ENCODE measurements at places on chromosomes 7 and 10.

GRCh38 chr7:6228361-6229229 is 43.8 kb downstream of the CYTH3 start:
- DNase-seq: no peak

- DNase-seq: no peak
Measured at GRCh38 chr7:130941322-130942210, 207.6 kb upstream of the KLF14 start.

GRCh38 chr7:138001529-138002095 is at the start of gene CREB3L2:
TSS of gene CREB3L2 (minus strand) at chr7:138002086. CDS start at chr7:138001705, 381 bp downstream.
- no peak for DNase-seq

GRCh38 chr10:11345224-11346054 is 266.0 kb downstream of the USP6NL start:
- DNase-seq: no peak

DNA sequence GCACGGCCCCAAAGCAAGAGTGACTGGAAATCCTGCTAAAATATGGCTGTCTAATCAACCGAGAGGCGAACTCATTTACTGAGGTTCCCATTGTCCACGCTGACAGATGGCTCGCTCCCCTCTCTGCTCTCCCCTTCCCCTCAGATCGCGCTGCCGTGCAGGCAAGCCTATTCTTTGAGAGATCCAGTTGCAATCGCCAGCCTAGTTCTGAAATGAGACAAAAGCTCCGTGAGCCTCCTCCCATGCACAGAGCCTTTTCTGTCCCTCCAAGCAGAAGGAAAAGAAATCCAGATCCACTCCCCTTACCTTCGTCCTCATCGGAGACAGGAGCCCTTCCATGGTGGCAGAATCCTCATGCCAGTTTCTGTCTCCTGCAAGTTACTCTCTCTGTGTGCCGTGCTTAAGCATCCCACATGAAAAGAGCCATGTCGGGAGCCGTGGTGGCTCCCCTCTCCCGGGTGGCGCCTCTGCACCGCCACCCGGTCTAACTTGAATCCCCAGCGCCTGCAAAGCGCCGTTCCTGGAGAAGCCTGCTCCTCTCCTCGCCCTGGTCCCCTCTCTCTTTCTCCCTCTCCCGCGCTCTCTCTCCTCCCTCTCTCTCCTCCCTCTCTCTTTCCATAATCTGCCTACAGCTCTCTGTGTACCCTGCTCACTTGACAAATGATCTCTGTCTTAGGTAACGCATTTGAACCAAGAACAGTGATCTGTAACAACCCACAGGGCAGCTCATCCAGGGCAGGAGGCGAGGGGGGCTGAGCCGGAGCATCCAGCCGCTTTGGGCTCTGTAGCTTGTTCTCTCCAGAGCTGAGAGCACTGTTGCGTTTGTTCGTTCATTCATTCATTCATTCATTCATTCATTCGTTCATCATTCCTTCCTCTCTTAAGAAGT is 156.8 kb downstream of the FRMD4A start:
- DNase-seq: no peak

DNA sequence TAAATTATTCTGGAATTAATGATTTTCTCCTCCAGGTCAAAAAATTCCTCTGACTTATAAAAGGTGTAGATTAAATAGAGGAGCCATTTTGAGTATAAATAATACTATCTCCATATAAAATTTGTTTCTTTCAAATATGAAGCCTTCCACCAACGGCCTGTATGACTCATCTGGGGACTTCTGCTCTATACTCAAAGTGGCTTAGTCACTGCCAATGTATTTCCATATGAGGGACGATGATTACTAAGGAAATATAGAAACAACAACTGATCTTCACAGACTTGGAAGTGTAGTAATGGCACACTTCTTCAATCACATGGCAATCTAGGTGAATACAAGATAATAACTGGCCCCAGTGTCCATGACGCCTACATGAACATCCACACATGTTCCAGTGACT is 335.6 kb upstream of the HGF start:
- DNase-seq: no peak

GRCh38 chr10:72037266-72037665 is 51.1 kb downstream of the SPOCK2 start:
- no peak for DNase-seq

DNA sequence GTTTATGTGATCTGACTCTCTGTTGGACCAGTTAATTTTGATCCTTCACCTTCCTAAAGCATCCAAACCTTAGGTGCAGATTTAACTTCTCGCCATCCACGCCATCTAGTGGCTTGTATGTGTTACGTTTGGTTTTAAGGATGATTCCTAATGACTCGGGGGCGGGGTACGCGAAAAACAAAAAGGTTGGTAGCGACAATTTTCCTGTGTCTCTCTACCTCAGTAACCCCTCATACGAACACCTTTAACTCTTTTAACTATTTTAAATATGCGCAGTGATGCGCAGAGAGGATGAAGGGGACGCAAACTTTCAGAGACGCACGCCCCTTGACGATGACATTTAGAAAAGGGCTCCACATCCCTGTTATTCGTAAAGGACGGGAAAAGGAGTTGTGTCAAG is 714 bp upstream of the KCND2 start:
- DNase-seq: no peak

- no peak for DNase-seq
Measured at GRCh38 chr7:158782761-158783401, 46.4 kb downstream of the ESYT2 start.

GRCh38 chr10:31804352-31804810 is 124.2 kb downstream of the ARHGAP12 start:
- no peak for DNase-seq

GRCh38 chr10:84333864-84334451 is 5.6 kb downstream of the CCSER2 start:
- DNase-seq: no peak

GRCh38 chr7:131010029-131010716 is 276.2 kb upstream of the KLF14 start:
- no peak for DNase-seq

GRCh38 chr7:155732286-155732685 is 80.0 kb downstream of the SHH start:
- no peak for DNase-seq

- no peak for DNase-seq
Measured at GRCh38 chr7:43139137-43139536, 26.7 kb downstream of the HECW1 start.

GRCh38 chr7:27491534-27491933 is 171.1 kb downstream of the HIBADH start:
- no peak for DNase-seq

DNA sequence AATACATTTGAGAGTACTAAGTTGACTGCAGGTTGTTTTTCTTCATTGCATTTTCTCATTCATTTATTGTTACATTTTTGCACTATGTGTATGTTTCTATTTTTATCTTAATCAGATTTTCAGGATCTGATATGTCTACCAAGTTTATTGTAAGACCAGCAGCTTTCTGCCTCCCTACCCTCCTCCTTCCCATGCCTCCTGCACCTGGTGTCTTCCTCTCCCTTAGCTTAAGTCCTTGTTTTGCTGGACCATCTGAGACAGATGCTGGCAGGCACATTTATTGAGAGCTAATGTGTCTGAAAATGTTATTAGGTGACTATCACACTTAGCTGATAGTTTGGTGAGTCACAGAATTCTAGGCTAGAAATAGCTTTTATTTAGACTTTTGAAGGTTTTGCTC is 79.6 kb downstream of the ANLN start:
- DNase-seq: no peak

DNA sequence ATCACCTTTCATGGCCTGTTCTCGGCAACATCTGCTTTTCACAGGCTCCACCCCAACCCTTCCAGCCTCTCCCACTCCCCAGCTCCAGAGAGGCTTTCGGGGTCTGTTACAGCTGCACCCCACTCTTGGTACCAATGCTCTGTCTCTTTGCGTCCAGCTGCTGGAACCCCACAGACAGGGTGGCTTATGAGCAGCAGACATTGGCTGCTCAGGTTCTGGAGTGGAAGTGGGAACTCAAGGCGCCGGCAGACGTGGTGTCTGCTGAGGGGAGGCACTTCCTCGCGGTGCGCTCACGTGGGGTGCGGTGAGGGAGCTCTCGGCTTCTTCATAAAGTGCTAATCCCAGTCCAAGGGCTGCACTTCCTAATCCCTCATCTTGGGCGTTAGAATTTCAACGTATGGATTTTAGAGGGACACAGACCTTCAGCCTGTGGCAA is 185.7 kb downstream of the ELFN1 start:
- no peak for DNase-seq

DNA sequence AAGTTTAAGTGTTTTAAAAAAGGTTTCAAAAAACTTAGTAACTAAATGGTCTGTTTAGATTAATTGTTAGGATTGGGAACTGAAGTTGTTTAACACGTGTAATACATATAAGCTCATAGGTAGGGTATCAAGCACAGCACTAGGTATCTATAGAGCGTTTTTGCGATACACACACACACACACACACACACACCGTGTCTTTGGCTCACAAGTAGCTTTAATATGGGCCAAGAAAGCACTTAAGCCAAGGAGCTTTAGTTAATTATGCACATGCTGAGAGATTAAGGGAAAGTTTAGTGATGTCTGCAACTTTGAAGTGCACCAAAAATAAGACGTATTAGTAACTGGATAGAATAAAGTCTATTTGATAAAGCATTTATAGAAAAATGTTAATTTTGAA is 93.8 kb upstream of the CNTNAP2 start:
- no peak for DNase-seq

GRCh38 chr10:129927351-129928120 is 36.5 kb downstream of the EBF3 start:
- no peak for DNase-seq

DNA sequence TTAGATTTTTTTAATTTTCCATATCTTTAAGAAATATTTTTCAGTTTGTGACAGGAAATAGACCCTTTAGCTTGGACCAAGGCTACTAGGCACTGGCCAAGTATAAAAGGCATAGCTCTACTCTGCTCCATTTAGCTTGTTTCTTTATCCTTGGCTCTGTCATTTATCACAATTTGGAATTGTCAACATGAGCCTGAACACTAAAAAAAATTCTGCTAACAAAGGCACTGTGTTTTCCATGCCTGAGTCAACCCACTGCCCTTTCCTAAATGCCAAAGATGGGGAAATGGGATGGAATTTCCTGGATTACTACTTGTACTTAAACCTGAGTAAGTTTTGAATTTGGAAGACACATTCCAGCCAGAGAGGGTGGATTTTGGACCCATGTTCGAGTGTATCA is 128.4 kb downstream of the NSUN6 start:
- DNase-seq: no peak

DNA sequence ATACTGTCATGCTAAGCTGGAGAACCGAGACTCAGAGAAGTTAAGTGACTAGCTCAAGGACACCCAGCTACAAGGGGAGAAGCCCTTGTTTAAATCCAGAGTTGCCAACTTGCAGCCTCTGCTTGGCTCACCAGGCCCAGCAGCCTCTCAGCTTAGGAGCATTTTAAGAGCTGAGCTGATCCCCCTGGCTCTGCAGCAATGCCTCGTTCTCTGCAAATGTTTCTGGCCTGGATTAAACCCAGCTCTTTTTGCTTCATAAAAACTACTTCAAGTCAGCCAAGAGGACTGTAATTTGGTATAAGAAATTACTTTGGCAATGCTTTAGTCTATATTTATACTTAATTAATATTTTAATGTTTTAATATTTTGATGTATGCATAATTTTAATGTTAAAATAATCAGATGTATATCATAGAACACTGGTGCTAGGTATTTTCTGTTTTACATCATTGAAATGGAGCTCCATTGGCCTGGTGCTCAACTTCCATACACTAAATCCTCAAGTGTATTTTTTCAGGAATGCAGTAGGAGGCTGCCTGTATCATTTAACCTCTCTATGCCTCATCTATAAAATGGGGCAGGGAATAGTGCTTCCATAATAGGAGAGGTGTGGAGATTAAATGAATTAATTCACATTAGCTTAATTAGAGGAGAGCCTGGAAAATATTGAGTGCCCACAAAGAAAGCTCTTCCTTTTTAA is 184.2 kb downstream of the EMX2 start:
- DNase-seq: no peak

- DNase-seq: no peak
Measured at GRCh38 chr7:47185170-47185569, 396.7 kb downstream of the TNS3 start.

DNA sequence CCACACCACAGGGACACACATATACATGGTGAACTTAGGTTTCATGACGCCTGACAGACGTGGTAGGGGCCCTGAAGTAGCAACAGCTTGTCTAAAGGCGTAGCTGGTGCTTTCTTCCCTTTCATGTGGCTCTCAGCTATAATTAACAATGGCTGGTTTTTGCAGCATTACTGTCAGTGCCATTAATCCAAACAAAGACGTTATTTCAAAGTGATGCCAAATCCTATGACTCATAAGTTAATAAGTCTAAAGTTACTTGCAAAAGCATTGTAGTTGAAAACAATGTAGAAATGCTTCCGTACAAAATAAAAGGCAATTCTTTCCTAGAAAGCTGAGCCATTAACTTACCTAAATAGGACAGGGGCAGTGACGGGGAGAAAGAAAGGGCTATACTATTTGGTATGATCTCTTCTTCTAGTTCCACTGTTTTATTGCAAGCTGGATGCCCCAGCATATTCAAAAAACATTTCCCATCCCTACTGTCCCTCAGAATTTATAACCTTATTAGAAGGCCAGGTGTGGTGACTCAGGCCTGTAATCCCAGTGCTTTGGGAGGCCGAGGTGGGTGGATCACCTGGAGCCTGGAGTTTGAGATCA is 105.4 kb downstream of the ODAD2 start:
- DNase-seq: no peak

DNA sequence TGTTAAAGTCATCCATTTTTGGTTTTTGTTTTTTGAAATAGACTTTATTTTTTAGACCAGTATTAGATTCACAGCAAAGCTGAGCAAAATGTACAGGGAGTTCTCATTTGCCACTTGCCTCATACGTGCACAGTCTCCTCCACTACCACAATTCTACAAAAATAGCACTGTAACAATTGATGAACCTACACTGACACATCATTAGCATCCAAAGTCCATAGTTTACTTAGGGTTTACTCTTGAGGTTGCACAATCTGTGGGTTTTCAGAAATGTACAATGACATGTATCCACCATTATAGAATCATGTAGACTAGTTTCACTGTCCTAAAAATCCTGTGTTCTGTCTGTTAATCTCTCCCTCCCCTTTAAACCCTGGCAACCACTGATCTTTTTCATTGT is 125.8 kb upstream of the PDSS1 start:
- DNase-seq: no peak

Data from NCI-H1436 treated with DMSO at 0.1 percent for 48 hours (cell line).